ENCODE measurements at places on chromosomes 5 and 9.

DNA sequence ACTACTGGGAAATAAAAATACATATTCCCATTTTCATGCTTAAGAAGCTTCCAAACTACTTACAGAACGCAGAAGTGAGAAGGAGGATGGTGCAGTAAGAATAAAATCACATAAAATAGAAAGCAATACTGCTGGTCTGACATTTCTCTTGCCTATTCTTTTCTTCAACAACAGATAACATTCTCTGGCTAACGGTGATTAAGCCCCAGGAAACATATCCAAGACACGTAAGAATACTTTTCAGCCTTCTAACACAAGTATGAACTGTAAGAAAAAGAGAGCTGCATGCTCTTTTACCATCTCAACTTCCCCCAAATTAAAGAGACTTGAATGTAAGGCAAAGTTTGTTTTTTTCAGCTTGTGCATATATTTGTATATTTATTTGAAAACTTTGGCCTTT lies 156.1 kb upstream of the TARS1 start:
- DNase-seq, result no peak

DNA sequence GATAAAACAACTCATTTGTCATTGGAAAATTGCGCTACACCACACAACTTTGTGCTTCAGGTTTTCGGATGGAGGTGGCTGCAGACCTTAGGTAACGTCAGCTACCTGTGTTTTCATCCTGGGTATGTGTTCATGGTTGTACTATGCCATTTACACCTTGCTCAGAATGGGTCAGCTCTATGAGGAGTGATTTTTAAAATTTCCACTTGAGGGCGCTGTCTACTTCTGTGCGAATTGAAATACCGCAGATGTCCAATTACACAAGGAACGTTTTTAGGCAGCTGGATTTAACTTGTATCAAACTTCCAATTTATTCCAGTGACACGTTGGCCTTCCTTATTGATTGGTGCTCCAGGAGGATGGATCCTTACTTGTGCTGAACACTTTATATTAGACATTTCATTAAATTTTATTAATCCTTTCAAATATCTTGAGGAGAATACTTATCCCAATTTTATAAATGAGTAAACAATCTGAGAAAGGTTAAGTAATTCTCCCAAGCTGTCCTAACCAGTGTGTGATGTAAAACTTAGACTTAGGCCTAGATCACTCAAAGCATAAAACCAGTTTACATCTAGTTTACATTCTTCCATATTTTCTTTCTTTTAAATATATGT lies 23.4 kb downstream of the DMRTA1 start:
- DNase-seq, result peak; percentile 44

DNA sequence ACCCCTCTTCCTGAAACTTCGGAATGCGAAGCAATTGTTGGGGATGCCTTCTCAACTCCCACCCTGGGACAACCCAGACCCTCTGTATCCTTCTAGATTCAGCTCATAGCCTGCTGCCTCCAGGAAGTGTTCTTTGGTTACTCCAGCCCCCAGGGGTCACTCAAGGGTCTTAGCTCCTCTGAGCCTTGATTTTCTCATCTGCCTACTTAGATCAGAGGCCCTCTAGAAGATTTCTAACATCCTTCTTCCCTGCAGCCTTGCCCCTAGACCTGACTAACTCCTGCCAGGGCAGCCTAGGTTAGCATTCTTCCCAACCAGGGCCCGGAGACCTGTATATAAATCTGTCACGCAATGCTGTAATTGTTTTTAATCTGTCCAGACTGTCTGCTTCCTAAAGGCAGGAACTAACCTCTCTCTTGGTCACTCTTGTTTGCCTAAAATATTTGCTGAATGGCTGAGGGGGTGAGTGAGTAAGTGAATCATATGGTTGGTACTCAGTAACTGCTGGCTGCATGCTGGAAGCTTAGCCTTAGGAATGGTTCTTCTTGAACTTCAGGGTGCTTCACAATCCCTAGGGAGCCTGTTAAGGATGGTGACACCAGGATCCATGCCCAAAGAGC lies 8.2 kb downstream of the GALNT10 start:
- no peak for DNase-seq

DNA sequence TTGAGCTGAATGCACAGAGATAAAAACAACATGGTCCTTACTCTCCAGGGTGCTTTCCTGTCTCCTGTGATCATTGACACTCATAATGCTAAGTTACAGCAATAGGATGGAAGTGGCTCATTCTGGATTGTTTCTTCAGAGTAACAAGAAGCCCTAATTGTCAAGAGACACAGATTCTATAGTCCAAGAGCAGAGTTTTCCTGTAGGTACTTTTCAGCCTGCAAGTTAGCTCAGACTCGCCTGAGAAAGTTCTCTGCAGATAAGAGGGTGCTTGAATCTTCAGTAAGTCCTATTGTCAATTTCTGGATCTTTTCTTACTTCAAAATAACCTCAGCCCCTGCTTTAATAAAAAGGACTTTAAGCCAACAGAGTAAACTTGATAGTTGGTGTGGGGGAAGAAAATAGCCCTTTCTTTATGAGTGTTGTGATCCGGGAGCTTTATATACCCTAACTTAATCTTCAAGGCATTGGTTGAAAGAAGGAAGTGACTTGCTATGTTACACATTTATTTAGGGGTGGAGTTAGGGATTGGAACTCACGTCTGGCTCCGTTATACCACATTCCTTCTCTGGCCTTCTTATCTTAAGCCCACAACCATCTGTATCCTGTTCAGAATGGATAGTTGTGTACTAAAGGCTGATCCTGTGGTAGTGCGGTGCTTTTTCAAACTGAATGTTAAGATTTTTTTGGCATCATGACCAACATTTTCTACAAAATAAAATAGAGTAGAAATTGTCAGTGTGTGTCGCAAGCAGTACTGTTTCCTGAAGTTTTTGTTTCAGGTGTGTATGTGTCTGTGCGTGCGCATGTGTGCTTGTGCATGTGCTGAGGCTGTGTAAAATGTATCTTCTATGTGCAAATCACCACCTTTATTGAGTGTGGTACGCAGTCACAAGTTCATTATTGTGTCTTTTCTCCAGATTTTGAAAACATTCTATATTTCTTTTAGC lies 173.9 kb downstream of the WDR70 start:
- no peak for DNase-seq

DNA sequence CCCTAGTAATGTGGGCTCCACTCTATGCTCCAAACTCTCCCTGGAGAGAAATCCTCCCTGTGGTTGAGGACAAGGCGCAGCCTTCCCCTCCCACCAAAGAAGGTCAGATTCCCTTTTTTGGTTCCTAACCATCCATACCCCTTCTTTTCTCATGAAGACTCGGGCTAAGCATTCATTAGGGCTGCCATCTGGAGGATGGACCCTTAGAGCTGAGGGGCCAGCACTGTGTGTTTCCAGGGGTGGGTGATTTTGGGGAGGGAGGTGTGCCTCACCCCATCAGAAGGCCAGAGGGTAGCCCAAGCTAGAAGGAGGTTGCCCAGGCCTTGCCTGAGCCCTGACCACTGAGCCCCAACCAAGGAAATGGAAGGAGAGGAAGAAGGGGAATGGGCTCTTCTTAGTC lies 36.8 kb downstream of the TGFBI start:
- DNase-seq, result no peak

GRCh38 chr5:143231416-143231815 lies 172.1 kb downstream of the NR3C1 start:
- DNase-seq, result no peak

GRCh38 chr5:93722588-93722987 lies 18.8 kb downstream of the POU5F2 start:
- DNase-seq, result no peak

DNA sequence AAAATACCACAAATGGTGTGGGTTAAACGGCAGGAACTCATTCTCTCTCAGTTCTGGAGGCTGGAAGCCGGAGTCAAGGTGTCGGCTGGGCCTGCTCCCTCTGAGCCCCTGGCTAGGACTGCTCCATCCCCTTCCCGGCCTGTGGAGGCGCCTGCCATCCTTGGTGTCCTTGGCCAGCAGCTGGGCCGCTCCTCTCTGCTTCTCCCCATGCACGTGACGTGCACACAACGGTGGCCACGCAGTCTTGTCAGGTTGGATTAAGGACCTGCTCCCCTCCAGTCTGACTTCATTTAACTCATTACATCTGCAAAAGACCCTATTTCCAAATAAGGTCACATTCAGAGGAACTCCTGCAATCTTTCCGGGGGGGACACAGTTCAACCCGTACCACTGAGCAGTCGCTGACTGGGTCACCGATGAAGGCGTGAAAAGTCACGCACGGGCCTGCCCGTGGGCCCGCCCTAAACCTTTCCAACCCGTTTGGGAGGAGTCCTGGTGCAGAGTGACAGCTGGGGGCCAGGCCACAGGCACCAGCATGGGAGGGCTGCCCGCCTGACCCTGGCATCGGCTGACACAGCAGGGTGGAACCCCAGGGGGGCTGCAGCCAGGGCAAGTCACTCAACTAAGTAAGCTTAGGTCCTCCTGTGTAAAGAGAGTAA lies 135.2 kb downstream of the COL23A1 start:
- no peak for DNase-seq

GRCh38 chr5:57174890-57175510 lies 1.1 kb downstream of the GPBP1 start:
- no peak for DNase-seq

DNA sequence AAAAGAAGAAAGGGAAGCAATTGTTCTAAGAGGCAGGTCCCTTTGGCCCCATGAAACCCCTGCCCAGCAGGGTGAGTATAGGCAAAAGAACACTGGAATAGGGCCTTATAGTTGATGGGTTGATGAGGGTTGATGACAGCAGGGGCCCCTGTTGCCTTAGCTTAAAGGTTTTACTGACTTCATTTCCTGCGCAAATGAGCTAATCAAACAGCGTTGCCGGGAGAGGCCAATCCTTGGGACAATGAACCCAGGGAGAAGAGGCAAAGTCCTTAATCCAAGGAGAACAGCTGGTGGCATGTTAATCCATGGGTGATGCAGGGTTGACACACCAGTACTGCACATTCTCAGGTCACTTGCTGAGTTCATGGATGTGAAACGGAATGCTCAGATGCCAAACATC lies 22.0 kb upstream of the EPB41L4B start:
- no peak for DNase-seq

Measured in nephron progenitor cell (in vitro differentiated cells).